ENCODE measurements at places on chromosomes 4 and X.

GRCh38 chr4:177052211-177052934 is 257.3 kb upstream of the NEIL3 start:
- DNase-seq: peak; percentile 67

- no peak for DNase-seq
Observed at GRCh38 chr4:167274351-167274750, 40.1 kb upstream of the SPOCK3 start.

- peak; percentile 45 for DNase-seq
Observed at GRCh38 chr4:185956544-185956940, 112.4 kb upstream of the TLR3 start.

DNA sequence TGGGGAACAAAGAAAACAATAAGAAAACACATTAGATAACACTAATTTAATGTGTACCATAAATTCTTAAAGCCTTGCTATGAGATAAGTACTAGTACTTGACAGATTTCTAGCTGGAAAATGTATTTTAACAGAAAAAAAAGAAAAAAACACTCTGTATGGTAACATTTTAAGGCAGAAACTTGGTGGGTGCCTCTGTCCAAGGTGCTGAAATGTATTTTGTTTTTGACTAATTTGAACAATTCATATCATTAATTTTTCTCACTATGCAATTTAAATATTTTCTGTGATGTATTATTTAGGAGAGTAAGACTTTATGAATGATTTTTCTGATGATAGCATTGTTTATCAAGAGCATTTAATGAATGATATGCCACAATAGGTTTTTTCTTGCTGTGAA is 107.5 kb downstream of the GABRG1 start:
- no peak for DNase-seq

DNA sequence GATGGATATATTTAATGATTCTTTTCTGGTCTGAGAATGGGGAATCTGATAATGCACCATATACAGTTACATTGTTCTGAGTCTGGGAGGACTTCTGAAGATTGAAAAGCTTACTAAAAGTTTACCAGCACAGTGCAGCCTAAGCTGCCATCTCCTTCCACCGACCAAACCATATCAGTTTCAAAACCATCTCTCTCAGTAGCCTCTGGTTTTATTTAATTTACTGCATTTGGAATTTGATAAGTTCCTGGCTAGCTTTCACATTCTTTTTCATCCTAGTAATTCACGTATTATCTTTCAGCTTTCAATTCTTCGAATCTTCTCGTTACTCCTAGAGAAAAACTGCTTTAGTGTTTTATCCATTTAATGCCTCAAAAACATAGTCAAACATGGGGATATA is 181.4 kb upstream of the HCCS start:
- DNase-seq: no peak

GRCh38 chr4:8419222-8420041 is 21.1 kb downstream of the ACOX3 start:
- DNase-seq: no peak
